ENCODE measurements at places on chromosomes 5 and 9.
A peak's percentile ranks its signal among the peaks of the same experiment; 100 is the strongest.

DNA sequence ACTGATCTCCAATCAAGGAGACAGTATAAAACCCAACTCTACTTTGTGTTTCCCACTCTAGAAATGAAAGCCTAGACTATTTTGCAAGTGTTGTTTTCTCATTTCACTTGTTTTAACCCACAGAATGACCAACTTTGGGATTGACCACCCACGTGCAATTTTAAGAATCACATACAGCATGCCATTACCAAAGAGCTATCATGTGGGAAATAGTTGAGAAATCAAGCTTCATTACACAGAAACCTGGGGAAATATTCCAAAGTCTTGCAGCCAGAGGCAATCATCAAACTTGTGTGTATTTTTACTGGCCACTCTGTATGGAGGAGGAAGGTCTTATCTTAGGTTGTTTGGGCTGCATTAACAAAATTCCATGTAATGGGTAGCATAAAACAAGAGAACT, 451.4 kb upstream of the DAB2 start:
- DNase-seq = no peak

DNA sequence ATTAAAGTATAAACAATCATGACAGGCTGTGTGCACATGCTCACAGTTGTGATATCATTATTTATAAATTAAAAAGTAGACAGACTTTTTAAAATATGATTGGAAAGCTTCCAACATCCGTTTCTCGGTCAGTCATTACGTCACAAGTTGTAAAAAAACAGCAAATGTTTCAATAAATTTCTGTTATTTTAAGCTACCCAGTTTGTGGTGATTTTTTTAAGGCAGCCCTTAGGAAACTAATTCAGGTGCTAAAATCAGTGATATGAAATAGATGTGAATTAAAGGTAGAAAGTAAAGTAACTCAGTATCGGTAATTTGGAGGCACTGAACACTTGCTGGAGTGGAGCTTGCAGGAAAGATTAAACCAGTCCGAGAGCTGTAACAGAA, 1.2 kb downstream of the CCNH start:
- no peak for DNase-seq

DNA sequence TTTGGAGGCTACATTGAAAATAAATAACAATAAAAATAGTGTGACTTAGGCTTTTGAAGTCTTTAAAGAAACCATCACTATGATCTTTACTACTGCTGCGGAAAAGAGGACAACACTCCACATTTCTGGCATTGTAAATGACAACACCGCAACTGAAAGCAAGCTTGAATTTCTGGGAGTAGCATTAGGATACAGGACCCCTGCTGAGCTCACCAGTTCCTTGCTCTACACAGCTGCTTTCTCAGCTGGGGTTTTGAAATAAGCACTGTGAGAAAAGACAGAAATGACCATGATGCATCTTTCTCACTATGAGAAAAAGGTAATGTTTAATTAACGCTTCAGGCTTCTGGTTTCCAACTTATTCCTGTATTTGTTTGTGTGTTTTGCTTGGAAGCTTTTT, 168.0 kb downstream of the TAF11L14 start:
- DNase-seq = no peak

GRCh38 chr5:143403334-143403592, 223 bp downstream of the NR3C1 start:
- no peak for DNase-seq

GRCh38 chr9:33374634-33375237, 27.6 kb downstream of the AQP7 start:
- DNase-seq = peak; percentile 81

DNA sequence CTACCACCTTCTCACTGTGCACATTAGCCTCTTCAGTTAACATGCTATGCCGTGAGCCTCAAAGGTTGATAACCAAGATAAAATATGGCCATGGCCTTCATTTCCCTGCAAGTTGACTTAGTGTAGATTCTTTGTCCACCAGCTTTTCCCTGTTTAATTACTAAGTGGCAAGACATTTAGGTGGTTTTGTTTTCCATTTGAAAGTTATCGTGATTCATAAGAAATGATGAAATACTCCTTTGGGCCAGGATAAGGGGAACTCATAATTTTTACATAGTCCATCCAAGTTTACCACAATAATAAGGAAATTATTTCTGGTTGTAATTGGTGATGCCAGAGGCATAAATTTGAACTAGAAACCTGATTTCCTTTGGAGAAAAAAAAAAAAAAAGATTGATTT, 609.6 kb downstream of the TAF11L14 start:
- DNase-seq = peak; percentile 27
